Central memory CD4-positive, alpha-beta T cell (primary cell): ENCODE measurements at places on chromosomes 11 and 22.

DNA sequence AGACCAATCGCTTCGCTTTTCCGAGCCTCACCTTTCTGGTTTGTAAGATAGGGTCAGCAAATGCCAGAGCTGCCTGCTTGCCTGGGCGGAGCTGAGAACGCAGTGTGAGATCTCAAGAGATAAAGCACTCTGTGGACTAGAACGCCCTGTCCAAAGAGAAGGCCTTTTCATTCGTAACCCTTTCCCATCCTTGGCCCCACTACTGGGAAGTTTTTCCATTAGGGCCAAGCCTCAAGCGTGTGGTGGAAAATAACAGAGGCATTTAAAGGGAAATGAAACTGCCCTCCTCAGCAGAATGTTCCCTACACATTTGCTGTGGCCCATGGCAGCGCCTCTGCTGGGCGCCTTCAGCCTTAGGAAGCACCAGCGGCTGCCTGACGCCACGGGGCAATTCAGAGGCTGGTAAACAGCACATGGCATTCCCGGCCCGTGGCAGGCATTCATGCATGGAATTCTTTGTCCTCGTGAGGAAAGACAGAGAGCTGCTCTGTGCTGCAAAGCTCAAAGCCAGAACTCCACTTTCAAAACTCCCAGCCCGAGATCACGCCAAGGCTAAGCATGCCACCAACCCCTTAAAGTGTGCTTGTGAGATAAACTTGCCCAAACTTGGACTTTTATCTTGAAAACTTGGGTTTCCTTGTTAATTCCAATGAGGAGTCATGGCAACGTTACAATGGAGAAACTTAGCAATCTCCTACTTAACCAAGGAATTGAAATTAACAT, 38.1 kb downstream of the AHNAK start:
- DNase-seq, result no peak

- no peak for DNase-seq
These were observed 10.4 kb downstream of the CCKBR start for GRCh38 chr11:6269994-6270393.

- DNase-seq, result peak; percentile 44
These were observed 110.3 kb downstream of the LRRC32 start for GRCh38 chr11:76560219-76560618.

- DNase-seq, result no peak
These were observed 148.3 kb upstream of the POU2AF2 start for GRCh38 chr11:111097191-111097590.

DNA sequence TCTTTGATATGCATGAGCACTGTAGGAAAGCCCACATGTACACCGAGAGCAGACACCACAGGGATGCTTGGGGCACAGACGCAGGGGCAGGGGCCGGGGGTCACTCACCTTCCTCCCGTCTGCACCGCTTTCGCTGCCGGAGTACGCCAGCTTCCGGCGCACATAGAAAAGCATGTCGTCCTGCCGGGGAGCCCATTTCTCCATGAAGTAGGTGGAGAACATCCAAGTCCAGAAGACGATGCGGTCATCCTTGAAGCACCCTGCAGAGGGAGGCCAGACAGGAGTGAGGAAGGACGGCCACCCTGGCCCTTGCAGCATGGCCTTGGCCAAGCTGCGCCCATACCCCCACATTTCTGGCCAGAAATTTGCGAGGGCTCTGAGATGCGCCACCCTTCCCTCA, 28.8 kb downstream of the KIAA0930 start:
- no peak for DNase-seq

- peak; percentile 35 for DNase-seq
These were observed 8.3 kb upstream of the FGF19 start for GRCh38 chr11:69711822-69712801.

GRCh38 chr11:86202013-86202336, 42.6 kb upstream of the EED start:
- no peak for DNase-seq

- no peak for DNase-seq
These were observed 70.1 kb downstream of the CYB5R2 start for GRCh38 chr11:7603031-7603781.

DNA sequence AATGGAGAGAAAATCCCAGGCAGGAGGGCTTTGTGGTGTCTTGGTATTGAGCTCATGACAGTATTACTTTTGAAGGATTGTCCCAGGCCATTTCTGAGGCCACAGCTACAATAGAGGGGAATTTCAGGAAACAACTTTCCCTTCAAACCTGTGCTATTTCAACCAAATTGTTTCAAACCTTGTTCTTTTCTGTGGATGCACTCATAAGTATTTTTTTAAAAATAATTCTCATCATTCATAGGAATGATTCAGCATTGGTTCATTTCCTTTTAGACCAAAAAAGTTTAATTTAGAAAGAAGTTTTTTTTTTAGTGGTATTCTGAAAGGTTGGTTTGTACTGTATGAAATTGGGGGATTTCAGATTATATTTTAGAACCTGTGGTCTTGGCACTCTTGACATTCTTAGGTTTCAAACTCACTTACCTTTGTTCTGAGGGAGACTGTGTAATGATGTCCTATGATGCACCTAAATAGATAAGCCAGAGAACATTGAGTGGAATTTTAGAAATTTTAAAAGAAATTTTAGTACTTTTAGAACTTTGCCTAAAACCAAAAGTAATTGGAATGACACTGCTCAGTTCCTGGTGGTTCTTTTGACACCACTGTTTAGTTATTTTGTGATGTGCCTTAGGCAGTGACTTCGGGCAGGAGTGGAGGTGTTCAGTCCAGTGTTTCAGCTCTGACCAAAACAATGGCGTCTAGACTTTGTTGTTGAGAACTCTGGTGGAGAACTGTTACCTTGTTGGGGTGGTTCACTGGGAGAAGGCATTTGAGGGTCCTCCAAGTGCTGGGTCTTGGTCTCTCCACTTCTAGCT, 12.2 kb downstream of the TEAD1 start:
- DNase-seq, result no peak

DNA sequence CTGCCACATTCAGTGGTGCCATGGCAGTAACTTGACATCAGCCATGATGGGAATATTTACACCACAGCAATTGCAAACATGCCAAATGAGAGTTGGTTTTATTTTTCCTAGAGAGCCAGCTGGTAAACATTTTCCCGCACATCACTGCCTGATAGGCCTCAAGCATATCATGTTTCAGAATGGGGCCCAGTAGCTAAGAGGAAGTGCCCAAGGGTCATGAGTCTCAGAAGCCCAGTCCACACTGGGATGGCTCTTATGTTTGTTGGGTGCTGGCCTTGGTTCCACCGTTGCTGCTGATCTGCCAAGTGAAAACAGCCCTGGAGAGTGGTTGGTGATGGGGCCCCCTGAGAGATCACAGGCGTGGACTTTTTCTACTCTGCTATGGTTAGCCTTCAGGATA, 64.3 kb upstream of the NAV2 start:
- no peak for DNase-seq

DNA sequence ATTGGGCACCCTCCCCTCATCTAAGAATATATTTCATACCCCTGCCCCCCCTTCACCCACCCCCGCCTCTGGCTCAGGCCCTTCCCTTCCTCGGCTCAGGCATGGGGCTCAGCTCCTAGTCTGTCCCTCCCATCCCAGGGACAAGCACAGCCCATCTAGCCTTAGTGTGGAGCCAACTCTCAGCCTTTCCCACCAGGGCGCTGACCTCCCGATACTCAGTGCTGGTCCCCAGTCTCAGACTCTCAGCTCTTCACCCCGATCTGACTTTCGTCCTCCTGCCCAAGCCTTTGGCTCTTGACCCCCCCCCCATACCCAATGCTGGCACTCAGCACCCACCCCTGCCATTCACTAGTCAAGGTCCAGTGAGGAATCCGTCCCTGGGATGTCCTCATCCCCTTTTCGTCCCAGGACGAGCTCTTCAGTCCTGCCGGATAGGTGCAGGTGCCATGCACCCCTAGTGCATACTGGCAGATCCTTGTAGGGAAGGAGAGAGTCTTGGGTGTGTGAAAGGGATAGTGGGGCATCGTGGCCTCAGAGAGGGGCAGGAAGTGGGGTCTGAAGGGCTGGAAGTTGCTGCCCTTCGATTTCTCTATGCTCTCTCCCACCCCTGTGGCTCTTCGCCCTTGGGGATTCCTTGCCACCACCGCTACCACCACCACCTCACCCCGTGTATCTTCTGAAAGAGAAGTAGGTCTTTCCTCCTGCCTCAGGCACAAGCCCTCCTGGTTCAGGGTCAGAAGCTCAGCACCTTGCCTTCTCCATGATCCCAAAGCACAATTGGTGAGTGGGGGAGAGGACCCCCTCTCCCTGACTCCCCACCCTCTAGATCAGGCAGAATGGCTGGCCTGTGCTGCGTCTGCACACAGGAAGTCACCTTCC, 2.4 kb downstream of the TPBGL start:
- no peak for DNase-seq

- no peak for DNase-seq
These were observed 8.4 kb downstream of the OR9G4 start for GRCh38 chr11:56740107-56740506.

DNA sequence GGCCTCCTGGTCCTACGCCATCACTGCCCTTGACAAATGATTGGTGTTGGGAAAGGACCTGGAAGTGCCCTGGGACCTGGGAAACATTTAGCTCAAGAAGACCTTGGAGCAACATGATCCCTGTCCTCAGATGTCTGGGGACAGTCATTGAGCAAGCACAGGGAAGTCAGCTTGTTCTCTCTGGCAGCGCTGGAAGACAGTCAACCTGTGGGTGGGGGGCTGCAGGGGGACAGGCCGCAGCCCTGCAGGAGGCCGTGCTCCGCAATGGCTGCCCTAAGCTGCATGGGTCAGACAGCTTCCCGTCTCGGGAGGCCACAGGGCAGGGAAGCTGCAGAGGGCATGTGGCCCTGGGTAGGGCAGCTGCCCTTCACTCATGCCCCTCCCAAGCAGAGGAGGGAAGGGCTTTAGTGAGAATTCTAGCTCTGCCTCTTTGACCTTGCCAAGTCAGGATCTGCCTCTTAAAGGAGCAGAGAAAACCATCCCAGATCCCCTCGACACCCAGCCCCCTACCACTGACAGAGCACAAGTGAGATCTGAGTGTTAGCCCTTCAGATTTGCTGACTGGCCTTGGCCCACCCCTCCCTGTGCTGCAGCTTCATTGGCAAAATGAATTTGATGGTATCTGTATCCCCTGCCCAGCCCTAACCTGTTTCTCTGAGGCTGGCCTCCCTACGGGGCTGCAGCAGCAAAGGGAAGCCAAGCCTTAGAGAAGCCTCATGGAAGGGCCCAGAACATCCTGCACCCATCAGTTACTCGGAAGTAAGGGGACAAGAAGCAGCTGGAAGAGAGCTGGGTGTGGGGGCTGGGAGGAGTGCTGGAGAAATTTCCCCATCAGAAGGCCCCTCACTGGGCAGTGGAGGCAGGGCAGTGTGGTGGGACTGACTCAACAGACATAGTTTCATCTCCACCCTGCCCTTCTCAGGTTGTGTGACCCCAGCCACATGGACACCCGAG, 6.2 kb upstream of the SREBF2 start:
- no peak for DNase-seq
